ENCODE measurements at places on chromosomes 1 and 21.

DNA sequence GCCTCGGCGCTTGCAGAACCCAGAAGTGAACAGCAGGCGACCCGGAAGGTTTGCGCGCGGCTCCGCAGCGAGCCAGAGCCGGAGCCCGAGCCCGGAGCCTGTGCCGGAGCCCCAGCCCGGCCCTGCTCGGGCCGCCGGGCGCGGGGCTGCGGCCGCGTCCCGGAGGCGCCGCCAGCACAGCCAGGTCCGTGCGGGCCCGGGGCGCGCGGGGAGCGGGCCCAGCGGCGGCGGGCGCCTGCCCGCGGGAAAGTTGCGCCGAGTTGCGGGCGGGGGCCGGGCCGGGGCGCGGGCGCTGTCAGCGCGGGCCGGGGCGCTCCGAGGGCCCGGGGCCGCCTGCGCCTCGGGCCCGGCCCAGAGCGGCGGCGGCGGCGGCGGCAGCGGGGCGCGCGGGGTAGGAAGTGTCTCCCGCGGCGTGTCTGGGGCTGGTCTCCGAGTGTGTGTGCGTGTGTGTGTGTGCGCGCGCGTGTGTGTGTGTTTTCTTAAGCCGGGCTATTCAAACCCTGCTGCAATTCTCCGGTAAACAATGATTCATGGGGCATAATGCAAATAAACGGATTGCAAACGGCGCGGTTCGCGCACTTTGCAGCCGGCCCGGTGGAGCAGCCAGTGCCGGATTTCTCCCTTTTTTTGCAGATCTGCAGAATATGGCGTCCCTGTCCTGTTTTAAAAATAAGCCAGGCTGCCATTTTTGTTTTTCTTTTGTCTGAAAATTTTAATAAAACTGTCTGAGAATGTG, at the start of gene ZNF362:
ZNF362 (plus strand) TSS at position 22 of the 736 bp plus-strand sequence. CDS start 14,083 bp downstream, outside the sequence.
- peak; percentile 45 for DNase-seq

- DNase-seq, result peak; percentile 35
Observed at GRCh38 chr21:33069994-33070743, at the start of gene OLIG1. Gene OLIG1, plus strand, starts transcription at chr21:33070141. Its CDS starts 106 bp downstream, at chr21:33070247.

- peak; percentile 53 for DNase-seq
Observed at GRCh38 chr1:150765296-150765976, at the start of gene CTSS. Gene CTSS, minus strand, starts transcription at chr1:150765778. Its CDS starts 1,015 bp downstream, at chr1:150764763.

GRCh38 chr1:107965110-107965991, at the start of gene VAV3:
Gene VAV3, minus strand, starts transcription at chr1:107965180. Its CDS starts 311 bp downstream, at chr1:107964869.
- peak; percentile 88 for DNase-seq

- no peak for DNase-seq
Observed at GRCh38 chr1:209485167-209485566, 98.3 kb upstream of the CAMK1G start.

DNA sequence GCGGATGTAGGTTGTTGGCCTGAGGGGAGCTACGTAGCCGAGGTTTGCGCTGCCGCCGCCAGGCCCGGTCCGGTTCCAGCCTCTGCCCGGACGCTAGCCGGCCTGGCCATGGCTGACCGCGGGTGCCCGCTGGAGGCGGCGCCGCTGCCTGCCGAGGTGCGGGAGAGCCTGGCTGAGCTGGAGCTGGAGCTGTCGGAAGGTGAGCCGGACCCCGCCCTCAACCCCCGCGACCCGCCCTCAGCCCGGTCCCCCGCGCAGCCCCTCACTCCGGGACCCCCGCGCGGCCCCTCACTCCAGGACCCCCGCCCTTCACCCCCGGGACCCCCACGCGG, 299 bp downstream of the DIP2A start:
- DNase-seq, result no peak

DNA sequence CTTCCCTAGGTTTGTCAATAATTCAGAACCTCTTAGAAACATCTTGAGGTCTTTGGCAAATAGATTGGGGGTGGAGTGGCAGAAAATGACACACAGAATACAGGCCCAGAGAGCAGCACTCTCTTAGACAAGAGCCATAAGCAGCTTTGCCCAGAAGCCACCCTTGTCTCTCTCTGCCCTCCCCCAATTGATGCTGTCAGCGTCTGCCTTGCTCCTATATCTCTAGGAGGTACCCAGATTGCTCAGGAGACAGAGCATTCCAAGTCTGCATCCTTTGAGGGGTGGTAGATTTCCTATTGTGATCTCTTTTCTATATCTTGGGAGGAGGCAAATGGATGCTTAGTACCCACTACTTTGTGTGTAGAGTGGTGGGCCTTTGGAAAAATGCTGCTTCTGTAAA, 1.8 kb downstream of the RGL1 start:
- no peak for DNase-seq

- DNase-seq, result no peak
Observed at GRCh38 chr1:159180516-159180915, 9.1 kb downstream of the CADM3 start.

DNA sequence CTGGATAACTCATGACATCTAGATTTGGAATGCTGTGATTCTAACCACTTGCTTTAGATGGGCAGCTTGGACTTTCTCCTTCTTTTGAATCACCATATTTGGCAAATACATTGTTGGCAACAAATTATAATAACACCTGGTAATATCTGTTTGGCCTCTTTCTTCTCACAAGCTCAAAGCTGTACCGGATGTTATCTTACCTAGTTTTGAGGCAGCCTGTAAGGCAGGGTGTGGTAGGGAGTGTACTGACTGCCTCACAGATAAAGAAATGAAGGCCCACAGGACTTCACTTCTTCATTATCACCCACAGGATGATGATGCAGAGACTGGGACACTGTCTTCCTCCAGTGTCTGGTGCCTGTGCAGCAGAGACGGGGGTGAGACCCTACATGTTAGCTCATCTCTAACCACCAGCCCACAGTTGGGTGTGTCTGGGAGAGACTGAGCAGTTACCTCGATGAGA, 28.5 kb downstream of the TUFT1 start:
- DNase-seq, result no peak

DNA sequence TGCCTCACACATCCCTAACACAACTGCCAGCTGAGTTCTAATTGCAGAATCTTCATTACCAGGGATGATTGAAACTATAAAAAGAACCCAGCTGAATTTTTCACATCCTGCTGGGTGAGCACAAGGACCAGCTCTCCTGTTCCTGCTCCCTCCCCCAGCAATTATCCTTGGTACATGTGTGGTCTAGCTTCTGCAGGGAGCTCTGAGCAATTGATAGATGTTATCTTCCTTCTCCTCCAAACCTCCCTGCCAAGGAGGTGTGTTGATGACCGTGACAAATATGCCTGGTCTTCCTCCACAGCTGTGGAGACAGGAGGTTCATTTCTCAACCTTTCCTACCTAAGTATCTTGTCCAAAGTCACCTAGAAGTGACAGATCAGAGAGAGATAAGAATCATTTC, 65.3 kb upstream of the MAN1A2 start:
- no peak for DNase-seq

DNA sequence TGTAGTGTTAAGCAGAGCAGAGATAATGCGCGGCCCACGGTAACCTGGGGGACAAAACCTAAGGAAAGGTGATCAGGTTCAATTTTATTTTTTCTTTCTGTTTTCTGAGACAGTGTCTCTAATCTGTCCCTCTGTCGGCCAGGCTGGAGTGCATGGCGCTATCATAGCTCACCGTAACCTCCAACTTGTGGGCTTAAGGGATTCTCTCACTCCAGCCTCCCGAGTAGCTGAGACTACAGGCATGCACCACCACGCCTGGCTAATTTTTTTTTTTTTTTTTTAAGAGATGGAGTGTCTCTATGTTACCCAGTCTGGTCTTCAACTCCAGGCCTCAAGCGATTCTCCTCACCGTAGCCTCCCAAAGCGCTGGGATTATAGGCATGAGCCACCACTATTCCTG, 724 bp upstream of the ANKRD35 start:
- no peak for DNase-seq

DNA sequence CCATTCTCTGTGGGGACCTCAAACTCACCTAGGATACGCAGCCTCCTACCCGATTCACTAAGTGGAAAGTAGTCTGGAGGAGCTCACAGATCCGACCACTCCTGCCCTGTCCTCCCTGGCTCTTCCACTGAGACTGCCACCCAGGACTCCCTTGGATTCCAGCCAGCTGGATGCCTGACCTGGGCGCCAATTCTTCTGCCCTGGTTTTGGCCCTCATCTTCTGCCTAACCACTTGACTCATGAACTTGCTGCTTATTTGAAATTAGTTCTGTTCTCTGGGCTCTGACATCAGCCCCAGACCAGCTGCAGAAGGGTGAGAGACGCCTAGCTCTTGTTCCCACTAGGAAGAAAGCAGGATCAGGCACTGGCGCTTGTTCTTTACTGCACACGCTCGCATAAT, 48.9 kb downstream of the SLC35D1 start:
- DNase-seq, result no peak

DNA sequence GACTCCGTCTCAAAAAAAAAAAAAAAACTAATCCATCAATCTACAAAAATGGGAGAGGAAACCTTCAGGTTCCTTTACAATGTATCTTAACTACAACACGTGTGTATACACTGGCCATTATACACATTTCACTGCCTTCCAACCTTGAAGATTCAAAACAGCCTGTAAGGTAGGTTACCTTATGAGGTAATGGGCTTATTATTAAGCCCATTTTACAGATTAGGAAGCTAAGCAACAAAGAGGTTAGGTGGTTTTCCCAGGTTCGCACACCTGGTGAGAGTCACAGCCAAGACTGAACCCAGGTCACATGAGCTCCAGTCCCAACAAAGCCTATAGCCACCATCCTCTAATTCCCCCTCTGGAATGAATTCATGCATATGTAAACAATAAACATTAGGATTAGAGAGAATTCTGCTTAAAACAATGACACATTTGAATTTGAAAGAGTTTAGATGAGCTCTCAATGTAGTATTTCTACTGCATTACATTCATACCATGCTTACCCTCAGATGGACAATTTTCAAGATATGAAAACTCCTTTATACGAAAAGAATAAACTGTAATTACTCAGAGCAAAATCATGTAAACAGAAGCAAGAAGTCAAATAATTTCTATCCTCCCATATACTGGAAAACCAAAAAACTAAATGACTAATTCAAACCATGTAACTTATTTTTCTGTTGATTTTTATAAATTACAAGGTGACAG, 54.8 kb downstream of the EIF4G3 start:
- DNase-seq, result no peak

DNA sequence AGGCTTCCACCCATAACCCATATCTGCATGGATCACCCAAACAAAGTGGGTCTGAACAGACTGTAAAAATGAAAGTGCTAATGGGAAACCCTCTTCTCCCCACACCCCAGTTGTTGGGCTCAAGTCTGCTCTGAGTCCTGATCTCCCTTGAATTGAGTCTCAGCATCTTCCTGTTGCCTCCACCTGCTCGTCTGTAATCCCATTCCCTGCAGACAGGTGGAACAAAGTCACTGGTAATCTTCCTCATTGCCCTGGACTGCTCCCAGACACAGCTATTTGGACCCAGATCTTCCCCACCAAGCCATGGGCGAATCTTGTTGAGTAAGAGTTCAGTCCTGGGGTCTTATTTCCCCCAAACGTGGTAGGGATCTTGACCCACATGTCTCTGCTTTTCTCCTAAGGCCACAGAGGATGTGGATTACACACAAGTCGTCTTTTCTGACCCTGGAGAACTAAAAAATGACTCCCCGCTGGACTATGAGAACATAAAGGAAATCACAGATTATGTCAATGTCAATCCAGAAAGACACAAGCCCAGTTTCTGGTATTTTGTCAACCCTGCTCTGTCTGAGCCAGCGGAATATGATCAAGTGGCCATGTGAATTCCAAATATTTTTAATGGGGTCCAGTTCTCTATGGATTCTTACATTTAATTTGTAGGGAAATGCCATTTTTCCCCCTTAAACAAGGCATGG, 15.7 kb downstream of the AVPR1B start:
- no peak for DNase-seq

GRCh38 chr1:41496080-41497055, 11.9 kb upstream of the EDN2 start:
- no peak for DNase-seq

GRCh38 chr1:73635021-73635420, 563.0 kb downstream of the LRRIQ3 start:
- no peak for DNase-seq

DNA sequence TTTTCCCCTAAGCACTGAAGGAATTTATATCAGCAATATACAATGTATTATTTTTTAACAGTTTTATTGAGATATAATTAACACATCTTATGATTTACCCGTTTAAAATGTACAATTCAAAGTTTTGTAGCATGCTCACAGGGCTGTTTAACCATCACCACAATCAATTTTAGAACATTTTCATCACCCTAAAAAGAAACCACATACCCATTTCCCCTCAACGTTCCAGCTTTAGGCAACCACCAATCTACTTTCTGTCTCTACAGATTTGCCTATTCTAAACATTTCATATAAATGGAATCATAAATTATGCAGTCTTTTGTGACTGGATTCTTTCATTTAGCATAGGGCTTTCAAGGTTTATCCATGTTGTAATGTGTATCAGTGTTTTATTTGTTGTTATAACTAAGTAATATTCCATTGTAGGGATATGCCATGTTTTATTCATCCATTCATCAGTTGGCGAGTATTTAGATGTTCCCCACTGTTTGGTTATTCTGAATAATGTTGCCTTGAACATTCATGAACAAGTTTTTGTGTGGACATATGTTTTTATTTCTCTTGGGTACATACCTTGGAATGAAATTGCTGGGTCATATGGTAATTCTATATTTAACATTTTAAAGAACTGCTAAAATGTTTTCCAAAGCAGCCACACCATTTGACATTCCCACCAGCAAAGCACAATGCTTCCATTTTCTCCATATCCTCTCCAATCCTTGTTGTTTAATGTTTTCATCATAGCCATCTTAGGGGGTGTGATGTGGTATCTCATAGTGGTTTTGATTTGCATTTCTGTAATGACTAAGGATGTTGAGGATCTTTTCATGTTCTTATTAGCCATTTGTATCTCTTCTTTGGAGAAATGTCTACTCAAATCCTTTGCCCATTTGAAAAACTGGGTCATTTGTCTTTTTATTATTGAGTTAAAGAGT, 188.5 kb downstream of the TM2D1 start:
- DNase-seq, result no peak

GRCh38 chr1:57683037-57683942, 259.4 kb upstream of the DAB1 start:
- DNase-seq, result no peak

GRCh38 chr1:12185036-12185917, 18.5 kb downstream of the TNFRSF1B start:
- no peak for DNase-seq

DNA sequence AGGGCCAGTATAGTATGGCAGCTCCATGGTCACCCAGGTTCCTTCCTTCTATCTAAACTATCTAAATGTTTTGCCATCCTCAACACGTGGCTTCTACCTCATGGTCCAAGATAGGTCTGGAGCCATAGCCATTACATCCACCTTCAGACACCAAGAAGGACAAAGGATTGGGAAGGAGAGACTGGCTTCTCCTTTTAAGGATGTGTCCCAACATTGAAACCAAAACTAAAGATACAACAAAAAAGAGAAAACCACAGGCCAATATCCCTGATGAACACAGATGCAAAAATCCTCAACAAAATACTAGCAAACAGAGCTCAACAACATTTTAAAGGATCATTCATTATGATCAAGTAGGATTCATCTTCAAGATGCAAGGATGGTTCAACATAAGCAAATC, 24.8 kb downstream of the HSD11B1 start:
- DNase-seq, result no peak

All from thymus (tissue), 14 donors.